ENCODE measurements at places on chromosomes 16 and 17. TPM values are rescaled to one million over a fixed set of nuclear protein-coding genes. Genes with fewer than 3 reads are reported as not detected.

ATP1B2 gene
- not detected for polyA plus RNA-seq

SLC5A10 gene
- polyA plus RNA-seq, result 0.38 TPM

KRTAP3-2 gene
- polyA plus RNA-seq, result not detected

CNTNAP4 gene
- not detected for polyA plus RNA-seq

MEOX1 gene
- 0.06 TPM for polyA plus RNA-seq

CHST4 gene
- not detected for polyA plus RNA-seq

TMIGD1 gene
- polyA plus RNA-seq, result not detected

WDR45B gene
- 42.6 TPM for polyA plus RNA-seq

DNAI2 gene
- not detected for polyA plus RNA-seq

SLC6A4 gene
- not detected for polyA plus RNA-seq

KCTD19 gene
- polyA plus RNA-seq, result not detected

SSTR5 gene
- polyA plus RNA-seq, result not detected

HAGH gene
- 47.7 TPM for polyA plus RNA-seq

Data from CD14-positive monocyte (primary cell).